ENCODE measurements at places on chromosomes 7 and 10.

DNA sequence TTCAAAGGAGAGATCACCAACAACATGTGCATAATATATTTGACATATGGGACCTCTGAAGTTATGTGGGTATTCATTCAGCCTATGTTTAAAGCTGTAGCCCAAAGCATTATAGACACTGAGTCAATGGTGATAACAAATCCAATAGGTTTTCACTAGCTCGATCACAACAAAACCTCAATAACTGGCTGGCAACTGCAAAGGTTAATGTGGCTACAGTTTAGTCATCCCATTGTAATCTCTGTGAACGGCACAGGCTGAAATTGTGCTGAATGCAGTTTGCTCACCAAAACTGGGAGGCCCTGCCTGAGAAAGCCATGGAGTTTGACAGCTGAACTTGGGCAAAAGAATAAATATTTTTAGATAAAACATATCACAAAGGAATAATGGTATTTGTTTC lies 152.4 kb upstream of the ADO start:
- no peak for DNase-seq

DNA sequence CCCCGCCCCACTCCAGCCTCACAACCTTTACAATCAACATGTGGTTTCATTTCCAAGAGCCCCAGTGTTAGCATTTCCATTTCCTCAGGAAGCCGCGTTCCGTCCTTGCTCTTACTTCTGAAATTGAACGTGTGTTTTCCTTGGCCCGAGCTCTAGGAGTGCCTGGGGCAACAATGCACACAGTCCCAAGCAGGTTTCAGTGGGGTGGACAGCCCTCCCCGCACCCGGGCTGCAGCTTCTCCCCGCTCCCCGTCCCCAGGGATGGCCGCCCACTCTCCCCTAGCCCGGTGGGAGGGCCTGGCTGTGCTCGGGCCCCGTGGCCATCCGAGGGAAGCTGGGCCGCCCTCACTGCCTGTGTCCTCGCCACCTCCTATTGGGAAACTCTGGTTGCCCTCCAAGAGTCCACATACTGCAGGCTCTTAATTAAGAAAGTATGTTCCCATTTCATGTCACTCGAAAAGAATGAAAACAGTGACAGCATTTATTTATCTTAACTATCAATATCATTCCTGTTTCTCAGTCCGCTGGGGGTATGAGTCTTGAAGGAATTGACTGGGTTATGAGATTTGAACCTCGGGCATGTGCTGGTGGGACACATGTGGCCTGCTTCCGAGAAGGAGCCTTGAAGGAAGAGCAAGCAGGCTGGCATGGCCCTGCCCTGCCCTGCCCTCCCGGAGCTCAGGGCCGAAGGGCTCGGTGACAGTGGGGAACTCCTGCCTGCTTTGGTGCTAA lies 163.8 kb downstream of the GRK5 start:
- no peak for DNase-seq

DNA sequence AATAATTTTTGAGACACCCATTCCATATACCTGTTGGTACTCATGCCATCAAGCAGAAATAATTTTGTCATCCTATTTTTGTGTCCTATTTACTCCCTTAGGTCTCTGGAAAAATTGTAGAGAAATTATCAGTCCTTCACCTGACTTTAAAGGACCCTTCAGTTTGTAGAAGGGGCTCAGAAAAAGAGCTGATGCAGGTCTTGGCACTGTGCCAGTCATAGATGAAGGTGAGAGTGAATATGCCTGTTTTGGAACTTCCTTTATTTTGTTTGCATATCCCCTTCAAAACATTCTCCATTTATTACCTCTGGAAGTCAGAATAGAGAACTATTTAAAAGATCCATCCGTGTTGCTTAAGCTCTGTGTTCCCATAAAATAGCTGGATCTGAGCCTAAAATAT lies 321.0 kb upstream of the TPK1 start:
- no peak for DNase-seq

GRCh38 chr7:102415685-102416225 lies 17.6 kb upstream of the ORAI2 start:
- no peak for DNase-seq

- DNase-seq: no peak
These were observed 36.5 kb upstream of the PDZD8 start for GRCh38 chr10:117411479-117412399.

DNA sequence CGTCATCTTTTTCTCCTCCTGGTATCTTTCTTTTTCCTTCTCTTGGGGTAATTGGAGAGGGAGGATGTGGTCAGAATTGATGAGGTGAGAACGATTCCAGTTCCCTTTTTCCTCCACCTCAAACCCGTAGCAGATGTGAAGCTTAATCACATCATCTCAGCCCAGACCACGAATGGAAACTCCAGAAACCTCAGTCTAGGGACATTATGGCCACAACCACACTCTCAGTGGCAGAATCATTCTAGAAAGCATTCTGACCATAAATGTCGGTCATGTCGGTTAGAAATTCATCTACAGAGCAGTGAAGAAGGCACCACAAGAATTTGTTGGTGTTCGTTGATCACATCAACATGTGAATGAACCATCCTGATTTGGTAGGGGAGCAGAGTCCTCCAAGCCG lies 78.7 kb downstream of the GATA3 start:
- DNase-seq: no peak

DNA sequence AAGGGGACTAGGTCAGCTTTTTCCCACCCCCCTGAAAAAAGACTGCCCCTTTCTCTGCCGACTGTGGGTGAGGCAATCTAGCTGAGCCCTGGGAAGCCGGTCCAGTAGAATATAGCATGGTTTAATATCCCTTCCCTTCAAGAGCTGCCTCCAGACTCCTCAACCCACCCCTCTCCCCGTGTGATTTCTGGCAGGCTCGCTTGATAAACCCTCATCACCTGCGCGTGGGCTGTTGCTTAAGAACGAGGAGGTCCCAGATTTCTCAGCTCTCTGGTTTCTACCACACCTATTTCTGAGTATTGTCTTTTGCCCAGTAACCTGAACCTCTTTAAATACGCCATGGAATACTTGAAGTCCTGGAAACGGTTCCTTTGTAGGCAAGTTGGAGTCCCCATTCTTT lies 2.0 kb upstream of the LRRC4 start:
- DNase-seq: no peak

DNA sequence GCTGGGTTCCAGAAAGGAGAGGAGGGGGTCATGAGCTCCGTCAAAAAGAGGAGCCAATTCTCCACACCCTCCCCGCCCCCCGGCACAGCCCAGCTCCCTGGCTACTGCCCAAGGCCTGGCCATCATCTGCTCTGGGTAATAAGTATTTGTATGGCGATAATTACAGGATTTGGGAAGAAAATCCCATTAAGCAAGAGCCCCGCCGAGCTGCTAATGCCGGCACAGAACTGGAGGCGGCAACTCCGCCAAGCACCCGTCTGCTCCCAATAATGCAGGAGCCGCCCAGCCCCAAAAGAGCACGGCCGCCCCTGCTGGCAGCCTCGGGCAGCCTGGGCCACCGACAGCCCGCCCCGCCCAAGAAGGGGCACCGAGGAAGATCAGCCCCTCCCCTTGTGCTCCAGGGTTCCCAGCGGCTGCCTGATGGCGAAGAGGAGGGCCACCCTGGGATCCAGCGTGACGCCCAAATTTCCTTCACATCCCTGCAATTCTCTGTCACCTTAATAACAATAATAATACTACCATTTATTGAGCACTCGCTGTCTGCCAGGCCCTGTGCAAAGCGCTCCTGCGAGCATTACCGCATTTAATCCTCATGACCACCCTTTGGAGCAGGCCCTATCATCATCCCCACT lies 5.9 kb downstream of the SLIT1 start:
- DNase-seq: no peak

DNA sequence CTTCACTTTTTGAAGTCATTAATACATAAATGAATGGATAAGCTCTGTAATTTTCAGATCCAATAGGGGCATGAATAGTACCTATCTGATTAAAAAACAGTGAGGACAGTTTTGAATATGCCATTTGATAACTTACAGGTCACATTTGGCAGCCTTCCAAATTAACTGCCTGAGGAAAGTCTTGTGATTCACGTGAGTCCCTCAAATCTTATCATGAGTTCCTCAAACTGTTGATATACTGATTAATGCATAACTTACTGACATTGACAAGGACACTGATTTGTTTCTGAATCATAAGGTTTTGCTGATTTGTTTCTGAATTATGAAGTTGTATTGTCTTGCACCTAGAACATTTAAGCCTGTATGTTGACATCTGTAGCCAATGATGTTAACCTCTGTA lies 55.1 kb downstream of the ANKMY2 start:
- no peak for DNase-seq

- DNase-seq: no peak
These were observed 91.7 kb upstream of the PITRM1 start for GRCh38 chr10:3264161-3264761.

GRCh38 chr10:17349717-17350116 lies 104.7 kb downstream of the ST8SIA6 start:
- no peak for DNase-seq

DNA sequence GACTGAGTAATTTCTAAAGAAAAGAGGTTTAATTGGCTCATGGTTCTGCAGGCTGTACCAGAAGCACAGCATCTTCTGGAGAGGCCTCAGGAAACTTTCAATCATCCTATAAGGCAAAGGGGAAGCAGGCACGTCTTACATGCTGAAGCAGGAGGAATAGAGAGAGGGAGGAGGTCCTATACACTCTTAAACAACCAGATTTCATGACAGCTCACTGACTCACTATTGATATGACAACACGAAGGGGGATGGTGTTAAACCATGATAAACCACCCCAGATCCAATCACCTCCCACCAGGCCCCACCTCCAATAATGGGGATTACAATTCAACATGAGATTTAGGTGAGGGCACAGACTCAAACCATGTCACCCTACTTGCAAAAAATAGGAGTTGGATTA lies 201.5 kb downstream of the CDK14 start:
- DNase-seq: no peak

- DNase-seq: no peak
These were observed 397.0 kb downstream of the LRMDA start for GRCh38 chr10:75828413-75828812.

DNA sequence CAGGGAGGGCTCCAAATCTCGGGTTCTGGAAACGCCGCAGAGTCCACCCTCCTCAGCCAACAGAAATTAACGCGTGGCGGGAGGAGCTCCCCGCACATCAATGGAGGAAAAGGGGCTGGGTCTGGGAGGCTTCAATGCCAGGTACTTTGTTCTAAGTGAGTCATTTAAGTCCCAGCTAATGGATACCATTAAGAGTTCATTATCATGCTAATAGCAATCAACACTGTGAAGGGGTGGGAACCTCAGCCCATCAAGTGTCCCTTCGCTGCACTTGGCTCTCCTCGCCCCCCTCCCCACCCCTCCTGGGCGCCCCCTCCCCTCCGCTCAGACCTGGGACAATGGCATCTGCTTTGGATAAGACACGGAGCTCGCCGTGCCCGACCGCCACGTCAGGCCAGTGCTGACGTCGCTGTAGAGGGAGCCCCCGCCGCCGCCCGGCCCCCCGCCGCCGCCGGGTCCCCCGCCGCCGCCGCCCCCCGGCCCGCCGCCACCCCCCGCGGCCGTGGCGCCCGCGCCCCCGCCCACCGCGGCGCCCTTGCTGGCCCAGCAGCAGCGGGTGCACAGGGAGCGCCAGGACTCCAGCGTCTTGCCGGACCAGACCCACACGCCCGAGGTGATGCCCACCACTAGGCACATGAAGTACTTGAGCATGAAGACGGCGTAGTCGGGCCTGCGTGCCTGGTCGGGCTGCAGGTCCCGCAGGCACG lies 2.9 kb downstream of the FZD8 start:
- DNase-seq: no peak

DNA sequence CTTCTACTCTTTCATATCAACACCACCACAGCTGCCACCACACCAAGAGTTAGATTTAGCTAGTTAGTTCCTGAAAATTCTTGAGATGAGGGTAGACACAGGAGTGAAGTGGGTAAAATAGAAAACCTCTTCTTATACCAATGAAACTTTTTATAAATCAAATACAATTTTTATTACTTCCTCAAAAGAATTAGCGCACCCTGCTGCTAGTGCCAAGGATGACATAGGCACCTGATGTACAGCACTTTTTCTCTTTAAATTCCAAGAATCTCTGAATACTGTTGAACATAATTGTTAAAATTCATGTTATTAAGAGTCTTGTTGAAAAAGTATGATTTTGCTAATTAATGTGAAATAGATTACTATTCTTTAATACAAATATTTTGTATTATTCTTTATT lies 11.4 kb downstream of the ZWINT start:
- DNase-seq: no peak

GRCh38 chr10:108629834-108630233 lies 1293.5 kb downstream of the XPNPEP1 start:
- DNase-seq: no peak

GRCh38 chr10:63227207-63227895 lies 94.2 kb downstream of the NRBF2 start:
- no peak for DNase-seq

- DNase-seq: no peak
These were observed 650.9 kb upstream of the IGFBP3 start for GRCh38 chr7:46571996-46572395.

- DNase-seq: no peak
These were observed 271.3 kb downstream of the STK31 start for GRCh38 chr7:23981314-23981713.

- no peak for DNase-seq
These were observed 180.5 kb downstream of the ZNF365 start for GRCh38 chr10:62554632-62555199.

GRCh38 chr7:134879815-134880475 lies 100.5 kb downstream of the CALD1 start:
- no peak for DNase-seq

GRCh38 chr7:6648815-6649104 lies 11.6 kb downstream of the ZNF316 start:
- DNase-seq: no peak

DNA sequence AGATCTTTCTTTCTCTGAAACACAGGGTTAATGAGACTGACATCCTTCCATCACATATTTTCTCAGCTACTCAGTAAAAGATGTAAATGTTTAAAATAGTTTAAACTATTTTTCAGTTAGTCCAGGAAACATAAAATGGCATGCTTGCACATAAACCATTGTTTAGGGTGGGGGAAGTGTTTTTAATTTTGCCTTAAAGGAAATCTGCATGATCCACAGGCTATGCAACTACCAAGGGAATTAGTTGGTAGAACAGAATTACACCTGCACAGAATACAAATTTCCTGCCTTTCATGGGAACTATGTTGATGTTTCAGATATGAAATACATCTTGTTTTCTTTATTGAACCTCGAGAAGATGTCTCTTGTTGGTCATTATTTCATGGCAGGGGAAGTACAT lies 10.6 kb downstream of the CAV1 start:
- DNase-seq: no peak

- no peak for DNase-seq
These were observed 103.8 kb downstream of the NKX6-2 start for GRCh38 chr10:132681858-132682755.

GRCh38 chr10:103082683-103083082 lies 110.4 kb downstream of the NT5C2 start:
- DNase-seq: no peak

DNA sequence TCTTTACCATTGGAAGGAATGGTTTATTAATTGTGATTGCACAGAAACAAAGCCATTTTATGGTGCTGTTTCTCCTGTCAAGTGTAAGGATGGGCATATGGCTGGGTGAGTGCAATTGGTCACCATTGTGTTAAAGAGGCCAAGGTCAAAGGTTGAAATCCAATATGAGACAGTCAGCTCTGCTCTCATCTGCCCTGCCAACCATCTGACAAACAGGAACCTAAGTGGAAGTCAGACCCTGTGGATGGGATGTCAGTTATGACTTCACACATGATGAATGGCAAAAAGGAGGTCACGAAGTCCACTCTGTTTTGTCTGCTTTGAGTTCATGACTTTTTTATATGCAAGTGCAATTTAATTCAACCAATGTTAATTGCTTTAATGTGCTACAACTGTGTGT lies 172.7 kb upstream of the TMEM229A start:
- DNase-seq: no peak

GRCh38 chr10:11670381-11670780 lies 58.9 kb upstream of the USP6NL start:
- DNase-seq: no peak

All from stimulated activated CD4-positive, alpha-beta T cell treated with anti-CD3 and anti-CD28 coated beads, Interleukin-1b, Interleukin-23, amount 100 ng/mL, for 24 hours (primary cell).